ENCODE measurements at places on chromosomes 5 and 9.

GRCh38 chr9:18499980-18500379 lies 26.0 kb downstream of the ADAMTSL1 start:
- DNase-seq: no peak

DNA sequence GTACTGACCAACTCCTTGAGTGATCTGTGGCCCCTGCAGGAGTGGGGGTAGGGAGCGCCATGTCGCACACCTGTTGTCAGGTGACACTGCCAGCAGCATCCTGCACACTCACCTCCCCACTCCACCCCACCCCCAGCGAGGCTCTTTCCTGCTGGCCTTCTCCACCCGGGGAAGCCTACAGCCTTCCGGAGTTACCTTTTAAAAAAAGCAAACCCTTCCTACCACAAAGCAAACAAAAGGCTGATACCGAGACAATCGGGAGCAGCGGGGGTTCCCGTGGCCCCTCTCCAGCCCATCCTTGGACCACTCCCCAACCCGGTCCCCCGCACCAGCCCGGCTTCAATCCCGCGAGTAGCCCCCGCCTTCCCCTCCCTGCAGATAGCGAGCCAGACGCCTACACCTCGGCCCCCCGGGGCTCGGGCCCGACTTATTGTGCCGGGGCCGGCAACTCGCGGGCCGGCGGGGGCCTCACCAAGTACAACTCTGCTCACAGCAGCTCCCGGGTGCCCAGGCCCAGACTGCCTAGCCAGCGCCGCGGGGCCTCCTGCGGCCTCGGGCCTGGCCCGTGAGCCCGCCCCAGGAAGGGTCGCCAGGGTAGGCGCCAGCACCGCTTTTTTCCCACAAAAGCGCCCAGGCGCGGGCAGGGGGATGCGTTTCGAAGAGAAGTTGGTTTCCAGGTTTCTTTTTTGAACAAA lies 724 bp downstream of the MACROH2A1 start:
- DNase-seq: no peak

DNA sequence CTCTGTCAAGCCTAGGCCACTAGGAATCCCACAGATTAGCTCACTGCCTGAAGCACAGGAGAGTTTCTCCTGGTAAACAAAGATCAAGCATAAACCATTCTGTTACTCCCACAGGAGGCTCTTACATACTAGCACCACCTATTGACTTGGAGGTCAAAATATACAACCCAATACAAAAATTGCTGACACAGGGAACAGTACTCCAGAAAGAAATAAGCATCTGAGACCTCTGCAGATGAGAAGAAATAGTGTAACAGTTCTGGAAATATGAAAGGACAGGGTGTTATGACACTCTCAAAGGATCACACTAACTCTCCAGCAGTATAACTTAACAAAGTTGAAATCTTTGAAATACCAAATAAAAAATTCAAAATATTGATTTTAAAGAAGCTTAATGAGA lies 269.6 kb upstream of the ARRDC3 start:
- DNase-seq: no peak

DNA sequence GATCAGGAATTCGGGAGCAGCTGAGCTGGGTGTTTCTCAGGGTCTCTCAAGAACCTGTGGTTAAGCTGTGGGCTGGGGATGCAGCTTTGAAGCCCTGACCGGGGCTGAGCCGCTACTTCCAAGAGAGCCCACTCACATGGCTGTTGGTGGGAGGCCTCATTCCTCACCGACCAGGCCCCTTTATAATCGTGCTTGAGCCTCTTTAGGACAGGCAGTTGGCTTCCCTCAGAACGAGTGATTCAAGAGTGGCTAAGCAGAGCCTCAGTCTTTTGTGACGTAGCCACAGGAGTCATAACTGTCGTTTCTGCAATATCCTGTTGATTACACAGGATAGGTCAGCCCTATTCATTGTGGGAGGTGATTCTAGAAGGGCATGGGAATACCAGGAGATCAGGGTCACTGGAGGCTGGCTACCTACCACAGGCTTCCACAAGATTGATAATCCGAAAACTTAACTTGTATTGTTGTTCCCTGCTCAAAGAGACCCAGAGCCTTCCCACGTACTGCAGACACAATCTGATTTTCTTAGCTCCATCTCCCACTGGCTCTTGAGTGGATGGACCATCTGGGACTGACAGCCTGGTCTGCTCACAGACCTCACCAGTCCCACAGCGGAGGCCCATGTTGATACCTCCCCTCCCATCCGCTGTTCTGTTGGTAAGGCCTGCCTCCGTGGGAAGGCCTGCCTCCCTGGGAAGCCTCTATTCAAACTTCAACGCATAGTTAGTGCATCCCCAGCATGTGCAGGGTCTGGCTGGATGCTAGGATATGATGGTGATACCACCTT lies 3.0 kb upstream of the ERGIC1 start:
- DNase-seq: no peak

GRCh38 chr9:28363151-28363562 lies 789.9 kb upstream of the C9orf72 start:
- DNase-seq: no peak

- DNase-seq: no peak
These were observed 29.9 kb downstream of the NFX1 start for GRCh38 chr9:33320230-33320567.

DNA sequence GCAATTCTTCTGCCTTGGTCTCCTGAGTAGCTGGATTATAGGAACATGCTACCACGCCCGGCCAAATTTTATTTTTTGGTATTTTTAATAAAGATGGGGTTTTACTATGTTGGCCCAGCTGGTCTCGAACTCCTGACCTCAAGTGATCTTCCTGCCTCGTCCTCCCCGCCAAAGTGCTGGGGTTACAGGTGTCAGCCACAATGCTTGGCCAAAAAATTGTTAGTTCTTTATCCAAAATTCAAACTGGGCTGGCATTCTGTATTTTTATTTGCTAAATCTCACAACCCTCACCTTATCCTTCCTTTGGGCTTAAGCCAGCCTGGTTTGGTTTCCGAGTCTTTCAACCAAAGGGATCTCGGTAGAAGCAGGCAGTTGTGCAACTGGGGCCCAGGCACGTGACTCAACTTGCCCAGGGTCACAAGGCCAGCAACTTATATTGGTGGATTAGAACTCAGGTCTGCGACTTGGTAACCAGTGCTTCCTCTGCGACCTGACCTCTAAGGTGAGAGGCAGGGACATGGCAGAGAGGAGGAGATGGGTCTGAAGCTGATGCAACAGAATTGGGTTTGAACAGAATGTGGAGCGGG lies 26.5 kb upstream of the BOD1 start:
- DNase-seq: no peak

- DNase-seq: no peak
These were observed 59.3 kb downstream of the RALGPS1 start for GRCh38 chr9:126973651-126974529.

DNA sequence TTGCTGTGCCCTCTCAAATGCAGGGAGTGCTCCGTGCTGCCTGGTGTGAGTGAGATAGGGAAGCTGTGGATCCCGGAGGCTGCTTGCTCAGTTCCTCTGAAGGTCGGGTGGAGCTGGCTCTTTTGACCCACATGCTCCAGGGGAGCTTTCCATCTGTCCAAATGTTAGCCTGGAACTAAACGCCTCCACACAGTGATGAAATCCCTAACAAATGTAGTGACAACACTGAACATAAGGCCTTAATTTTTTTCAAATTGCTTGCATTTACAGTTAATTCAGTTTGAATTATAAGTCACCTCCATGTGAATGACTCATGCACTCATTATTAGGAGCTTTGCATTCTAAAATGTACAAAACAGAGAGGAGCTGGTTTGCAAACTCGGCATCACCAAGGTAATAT lies 27.0 kb downstream of the PRDM6 start:
- no peak for DNase-seq

GRCh38 chr9:74672237-74672636 lies 175.1 kb downstream of the RORB start:
- no peak for DNase-seq

GRCh38 chr5:102681403-102681983 lies 73.6 kb upstream of the PAM start:
- peak; percentile 15 for DNase-seq

DNA sequence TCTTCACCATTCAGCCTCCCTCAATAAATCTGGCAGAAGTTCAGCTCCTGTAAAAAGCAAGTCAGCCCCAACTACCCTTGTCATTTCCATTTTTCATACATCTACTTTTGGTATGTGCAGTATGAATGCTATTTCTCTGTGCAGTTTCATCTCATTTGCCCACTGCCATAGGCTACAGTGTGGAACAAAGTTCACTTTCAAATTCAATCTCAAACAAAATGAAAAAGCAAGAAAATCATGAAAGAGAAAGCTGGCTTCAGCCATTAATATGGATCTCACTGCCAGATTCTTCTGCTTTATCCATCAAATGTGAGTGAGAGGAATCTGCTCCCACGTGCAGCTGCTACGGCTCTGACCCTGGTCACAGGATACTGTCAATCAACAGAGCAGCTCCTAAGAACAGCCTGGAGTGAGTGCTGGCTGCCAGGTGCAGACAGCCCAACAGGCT lies 494.2 kb downstream of the ZNF608 start:
- DNase-seq: no peak

GRCh38 chr5:33300209-33300742 lies 140.5 kb upstream of the TARS1 start:
- DNase-seq: no peak

DNA sequence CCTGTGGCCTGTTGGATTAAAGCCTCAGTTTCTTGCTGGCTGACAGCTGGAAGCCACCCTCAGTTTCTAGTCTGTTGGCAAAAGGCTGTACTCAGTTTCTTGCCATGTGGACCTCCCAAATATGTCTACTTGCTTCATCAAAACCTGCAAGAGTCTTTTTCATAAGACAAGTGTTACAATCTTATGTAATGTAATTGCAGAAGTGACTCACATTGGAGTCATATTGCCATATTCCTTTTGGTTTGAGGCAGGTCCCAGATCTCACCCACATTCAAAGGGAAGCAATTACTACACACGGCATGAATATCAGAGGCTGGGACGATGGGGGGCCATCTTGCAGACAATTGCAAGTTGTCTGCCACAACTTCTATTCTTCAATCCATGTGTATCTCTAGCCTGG lies 286.7 kb upstream of the IL12B start:
- DNase-seq: no peak

GRCh38 chr9:89806371-89807100 lies 201.7 kb downstream of the GADD45G start:
- DNase-seq: no peak

DNA sequence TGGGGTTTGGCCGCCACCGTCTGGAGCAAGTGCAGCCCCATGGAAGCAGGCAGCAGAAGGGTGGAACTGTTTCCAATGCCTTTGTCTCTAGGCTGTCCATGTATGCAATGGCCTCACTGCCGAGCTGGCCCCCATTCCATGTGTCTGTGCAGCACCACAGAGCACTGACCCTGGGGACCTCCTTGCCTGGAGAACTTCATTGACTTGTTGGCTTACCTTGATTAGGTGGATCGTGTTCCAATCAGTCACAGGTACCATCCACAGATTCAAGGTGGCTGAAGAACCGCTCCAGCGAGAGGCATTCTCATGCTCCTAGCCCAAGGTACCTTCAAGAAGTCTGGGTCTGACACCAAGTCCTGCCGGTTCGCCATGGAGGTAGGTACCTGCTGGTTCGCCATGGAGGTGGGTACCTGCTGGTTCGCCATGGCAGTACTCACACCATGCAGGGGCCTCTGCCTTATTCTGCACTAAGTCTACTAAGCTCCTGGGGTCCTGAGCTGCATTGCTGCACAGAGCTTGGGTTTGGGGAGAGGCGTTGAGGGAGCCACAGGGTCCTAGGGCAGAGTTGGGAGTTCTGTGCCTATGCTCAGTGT lies 358.3 kb upstream of the IRX1 start:
- DNase-seq: no peak

GRCh38 chr5:92468295-92468694 lies 1085.2 kb upstream of the ARRDC3 start:
- no peak for DNase-seq

DNA sequence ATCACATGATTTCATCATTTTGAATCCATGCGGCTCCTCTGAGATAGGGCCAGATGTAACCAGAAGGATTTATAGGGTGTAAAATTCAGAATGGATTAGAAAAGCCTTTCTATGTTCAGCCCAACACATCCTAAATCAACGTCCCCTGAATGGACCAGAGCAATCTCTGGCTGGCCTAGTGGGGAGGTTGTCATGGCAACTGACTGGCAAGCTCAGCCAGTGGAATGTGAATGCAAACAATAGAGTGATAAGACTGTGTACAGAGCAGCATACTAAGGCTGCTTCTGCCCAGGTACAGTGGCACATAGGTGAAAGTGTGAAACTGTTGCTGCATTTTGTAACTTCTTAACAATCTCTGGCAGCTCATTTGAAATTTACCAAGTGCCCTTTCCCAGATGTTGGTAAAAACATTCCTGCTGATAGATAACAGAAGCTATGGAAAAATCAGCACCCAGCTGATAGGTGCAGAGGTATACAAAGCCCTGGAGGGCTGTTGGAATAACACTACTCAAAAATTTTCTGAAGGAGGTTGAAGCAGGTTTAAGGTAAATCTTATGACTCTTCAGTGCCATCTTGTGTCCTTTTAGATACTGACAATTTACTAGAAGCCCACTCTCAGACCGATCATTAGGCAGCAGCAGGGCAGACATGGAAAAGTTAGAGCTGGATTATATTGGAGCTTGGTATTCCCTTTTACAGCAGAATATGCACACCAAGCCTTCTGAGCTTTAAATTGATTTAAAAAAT lies 267.2 kb downstream of the RAB3C start:
- no peak for DNase-seq

DNA sequence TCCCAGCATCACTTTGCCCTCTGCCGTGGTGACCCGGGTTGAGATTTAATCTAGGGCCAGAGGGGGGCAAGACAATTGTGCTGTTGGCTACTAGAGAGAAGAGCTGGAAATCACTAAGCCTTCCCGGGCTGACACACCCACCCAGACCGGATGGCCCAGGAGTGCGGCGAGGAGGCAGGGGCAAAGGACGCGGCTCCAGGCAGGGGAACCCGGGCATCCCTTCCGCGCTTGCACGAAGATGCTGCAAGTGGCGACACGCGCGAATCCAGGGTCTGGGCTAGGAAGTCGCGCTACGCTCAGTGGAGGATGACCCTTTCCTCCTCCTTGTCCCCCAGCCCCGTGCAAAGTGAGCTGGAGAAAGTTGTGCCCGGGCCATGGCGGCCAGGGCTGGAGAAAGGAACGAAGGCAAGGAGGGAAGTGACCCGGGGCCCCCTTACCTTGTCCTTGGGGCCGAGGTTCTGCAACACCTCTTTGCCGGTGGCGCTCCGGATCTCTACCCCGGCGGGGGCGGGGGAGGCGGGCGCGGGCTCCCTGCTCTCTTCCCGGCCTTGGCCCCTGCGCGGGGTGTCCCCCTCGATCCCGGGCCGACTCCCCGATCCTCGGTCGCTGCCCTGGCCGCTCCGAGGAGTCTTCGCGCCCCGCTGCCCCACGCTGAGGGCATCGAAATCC lies 693 bp downstream of the DPYSL3 start:
- no peak for DNase-seq

- no peak for DNase-seq
These were observed 299.2 kb downstream of the EDIL3 start for GRCh38 chr5:84085387-84086041.

- no peak for DNase-seq
These were observed 144.2 kb upstream of the RAI14 start for GRCh38 chr5:34511915-34512314.

GRCh38 chr5:107949688-107950341 lies 279.1 kb upstream of the EFNA5 start:
- no peak for DNase-seq
